ENCODE measurements at places on chromosomes 1 and 21.
A peak's percentile ranks its signal among the peaks of the same experiment; 100 is the strongest.

DNA sequence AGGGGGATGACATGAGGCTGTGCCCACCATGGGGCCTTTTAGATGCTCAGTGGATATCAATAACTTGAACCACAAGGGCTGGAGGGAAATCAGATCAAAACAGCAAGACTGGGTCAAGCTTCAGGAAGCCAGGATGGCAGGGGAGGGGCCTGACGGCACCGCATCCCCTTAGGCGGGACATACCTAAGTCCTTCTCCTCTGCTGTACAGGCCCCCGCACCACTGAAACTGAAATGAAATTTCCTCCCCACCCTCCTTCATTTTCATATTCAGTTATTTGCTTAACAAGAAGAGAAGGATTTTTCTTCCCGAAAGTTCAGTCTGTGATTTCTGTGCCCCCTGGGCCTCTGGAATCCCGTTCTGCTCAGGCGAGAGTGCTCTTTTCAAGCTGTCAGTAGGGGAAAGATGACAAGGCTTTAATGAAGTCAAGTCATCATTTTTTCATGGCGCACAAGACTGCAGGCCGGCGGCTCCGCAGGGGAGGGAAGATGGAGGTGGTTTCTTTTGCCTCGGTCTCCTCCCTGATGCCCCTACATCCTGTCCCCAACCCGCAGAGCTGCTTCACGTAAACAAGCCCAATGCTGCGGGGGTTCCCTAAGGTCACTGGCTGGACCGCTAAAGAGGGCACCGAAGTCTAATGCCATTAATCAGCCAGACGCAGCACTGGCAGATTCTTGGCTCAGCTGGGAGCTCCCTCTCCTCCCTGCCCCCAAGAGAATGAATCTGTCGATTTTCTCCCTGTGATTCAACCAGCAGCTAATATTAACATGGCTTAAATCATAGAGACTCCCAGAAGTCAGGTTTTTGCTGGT, 264.8 kb downstream of the C1orf94 start:
- DNase-seq = no peak

DNA sequence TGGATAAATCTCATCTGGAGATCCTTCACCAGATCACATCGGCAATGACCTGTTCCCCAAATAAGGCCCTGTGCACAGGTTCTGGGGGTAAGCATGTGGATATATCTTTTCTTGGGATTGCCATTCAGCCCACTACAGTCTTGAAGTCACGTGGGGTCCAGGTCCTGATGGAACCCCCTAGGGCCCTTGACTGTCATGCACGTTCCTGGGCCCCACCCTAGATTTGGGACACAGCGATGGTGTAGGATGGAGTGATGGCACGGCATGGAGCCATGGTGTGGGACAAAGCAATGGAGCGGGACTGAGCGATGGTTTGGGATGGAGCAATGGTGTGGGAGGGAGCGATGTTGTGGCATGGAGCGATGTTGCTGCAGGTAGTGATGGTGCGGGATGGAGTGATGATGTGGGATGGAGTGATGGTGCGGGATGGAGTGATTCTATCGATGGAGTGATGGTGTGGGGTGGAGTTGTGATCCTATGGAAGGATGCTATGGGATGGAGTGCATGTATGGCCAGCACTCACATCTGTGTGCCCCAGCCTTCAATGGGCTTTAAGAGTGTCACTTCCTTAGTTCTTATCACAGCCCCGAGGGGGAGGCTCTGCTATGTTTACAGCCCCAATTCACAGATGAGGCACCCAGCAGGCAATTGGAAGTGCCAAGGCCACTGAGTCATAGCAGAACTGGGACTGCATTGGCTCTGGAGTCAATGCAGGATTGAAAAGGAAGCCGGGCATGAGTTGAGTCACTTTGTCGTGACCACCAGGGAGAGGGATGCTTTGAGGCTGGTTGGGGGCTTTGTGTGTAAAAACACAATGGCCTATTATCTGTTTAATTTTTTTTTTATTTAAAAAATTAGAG, 97.0 kb upstream of the C1orf174 start:
- DNase-seq = no peak

DNA sequence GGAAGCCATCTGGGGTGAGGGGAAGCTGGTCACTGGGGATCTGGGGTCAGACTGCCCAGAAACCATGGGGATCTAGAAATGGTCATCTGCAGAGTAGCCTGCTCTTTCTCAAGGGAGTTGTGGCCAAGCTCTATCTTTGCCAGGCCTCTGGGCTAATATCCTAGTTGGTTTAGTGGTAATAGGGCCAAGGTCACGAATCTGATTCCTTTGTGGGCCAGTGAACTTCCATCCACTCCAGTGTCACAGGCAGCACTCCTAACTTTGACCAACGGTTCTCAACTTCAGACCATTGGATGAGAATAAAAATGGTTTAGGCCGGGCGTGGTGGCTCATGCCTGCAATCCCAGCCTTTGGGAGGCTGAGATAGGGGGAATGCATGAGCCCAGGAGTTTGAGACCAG, 28.1 kb upstream of the PPP2R5A start:
- DNase-seq = no peak

DNA sequence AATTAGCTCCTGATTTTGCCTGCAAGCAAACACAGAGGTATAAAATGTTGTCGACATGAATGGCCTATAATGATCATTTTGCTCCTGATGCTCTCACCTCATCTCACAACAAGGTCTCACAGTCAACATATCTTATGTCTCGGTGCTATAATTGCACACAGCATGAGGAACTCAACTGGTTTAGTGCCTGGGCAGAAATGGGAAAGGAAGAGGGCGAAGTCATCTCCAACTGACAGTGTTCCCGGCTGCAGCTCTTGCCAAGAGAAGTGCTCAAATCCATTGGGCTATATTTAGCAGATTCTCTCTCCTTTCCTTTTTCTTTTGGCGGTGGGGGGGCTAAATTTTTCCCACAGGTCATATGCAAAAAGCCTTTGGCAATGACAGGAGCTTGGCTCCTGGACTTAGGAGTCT, 53.0 kb downstream of the SLC45A1 start:
- peak; percentile 58 for DNase-seq

DNA sequence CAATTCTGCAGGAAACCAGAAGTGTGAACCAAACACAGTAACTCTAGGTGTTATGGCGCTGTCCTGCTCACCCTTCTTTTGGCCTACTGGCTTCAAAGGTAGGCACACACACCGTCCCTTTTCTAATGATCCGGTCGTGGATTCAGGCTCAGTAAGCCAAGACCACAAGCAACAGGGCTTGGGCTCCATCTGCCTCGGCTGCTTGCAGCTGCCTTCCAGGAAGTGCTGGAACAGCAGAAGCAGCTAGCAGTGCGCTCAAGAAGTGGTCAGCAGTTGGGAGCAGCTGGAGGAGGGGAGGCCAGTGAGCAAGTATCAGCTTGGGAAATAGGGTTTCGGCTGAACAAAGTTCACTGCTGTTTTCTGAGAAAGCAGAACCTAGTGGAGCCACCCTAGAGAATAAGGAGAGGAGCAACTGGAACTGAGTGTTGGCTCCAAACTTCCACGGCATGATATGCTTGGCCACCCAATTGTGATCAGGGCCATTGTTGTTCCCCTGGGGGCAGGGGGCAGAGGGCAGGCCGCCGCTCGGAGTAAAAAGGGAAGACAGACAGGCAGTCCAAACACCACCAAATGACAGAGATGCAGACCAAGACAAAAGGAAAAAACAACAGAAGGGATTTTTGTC, 173.4 kb downstream of the TOMM20 start:
- DNase-seq = peak; percentile 69

GRCh38 chr1:216194721-216195120, 228.5 kb downstream of the USH2A start:
- DNase-seq = no peak

Data from fibroblast of the aortic adventitia (primary cell).